ENCODE measurements at places on chromosomes 7 and 10. TPM values are rescaled to one million over a fixed set of nuclear protein-coding genes. Genes with fewer than 3 reads are reported as not detected.

Gene UPK3B
- 6.0 TPM for total RNA-seq

Gene PTER
- 30.1 TPM for total RNA-seq

Gene OR6V1
- not detected for total RNA-seq

Gene PCLO
- total RNA-seq: 9.1 TPM

Gene TET1
- total RNA-seq: 1.2 TPM

Gene NACAD
- 1.0 TPM for total RNA-seq

Gene ICA1
- 66.4 TPM for total RNA-seq

Gene SFRP4
- not detected for total RNA-seq

Gene HPSE2
- not detected for total RNA-seq

Gene PGAM1
- total RNA-seq: 157 TPM

Gene RHBDD2
- total RNA-seq: 35.3 TPM

Gene UMAD1
- 25.2 TPM for total RNA-seq

Gene EN2
- 3.2 TPM for total RNA-seq

Gene PDE6C
- total RNA-seq: not detected

Gene HOGA1
- 7.9 TPM for total RNA-seq

Gene CPXM2
- not detected for total RNA-seq

Gene TCAF1
- 26.7 TPM for total RNA-seq

Gene UBN2
- total RNA-seq: 23.0 TPM

Gene LIPA
- total RNA-seq: 66.7 TPM

Gene KNDC1
- 1.2 TPM for total RNA-seq

Gene ACTL6B
- total RNA-seq: not detected

Gene TRAPPC14
- total RNA-seq: 17.4 TPM

Gene WASL
- total RNA-seq: 37.5 TPM

Gene CNPY1
- not detected for total RNA-seq

Gene CTNNA3
- total RNA-seq: not detected

Gene PLAC9
- not detected for total RNA-seq

Gene C10orf62
- 1.5 TPM for total RNA-seq

Gene PMPCB
- total RNA-seq: 34.4 TPM

Gene GNGT1
- total RNA-seq: not detected

Gene SPDYE16
- not detected for total RNA-seq

Gene IL6
- 20.7 TPM for total RNA-seq
